ENCODE measurements at places on chromosomes 7 and 10.
A peak's percentile ranks its signal among the peaks of the same experiment; 100 is the strongest.

DNA sequence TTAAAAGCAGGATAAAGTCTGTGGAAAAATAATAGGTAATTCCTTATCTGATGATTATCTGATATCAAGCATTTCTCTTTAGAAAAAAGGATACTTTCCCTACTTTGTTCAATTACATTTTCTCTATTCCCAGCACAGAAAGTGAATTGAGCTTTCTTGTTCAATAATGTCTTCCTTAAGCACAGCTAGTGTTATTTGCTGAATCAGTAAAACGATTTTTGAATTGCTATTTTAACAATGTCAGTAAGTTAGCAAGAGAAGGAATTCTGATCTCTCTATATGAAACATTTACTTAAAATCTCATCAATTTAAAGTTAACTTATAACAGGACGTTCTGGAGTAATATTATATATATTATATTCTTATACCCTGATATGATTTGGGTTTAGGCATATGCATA is 337.2 kb upstream of the ANKRD30A start:
- DNase-seq: no peak

GRCh38 chr10:7544203-7544602 is 122.6 kb downstream of the ITIH5 start:
- no peak for DNase-seq

GRCh38 chr7:12839508-12840153 is 152.2 kb downstream of the ARL4A start:
- no peak for DNase-seq

GRCh38 chr10:77357611-77358310 is 279.8 kb downstream of the KCNMA1 start:
- no peak for DNase-seq

DNA sequence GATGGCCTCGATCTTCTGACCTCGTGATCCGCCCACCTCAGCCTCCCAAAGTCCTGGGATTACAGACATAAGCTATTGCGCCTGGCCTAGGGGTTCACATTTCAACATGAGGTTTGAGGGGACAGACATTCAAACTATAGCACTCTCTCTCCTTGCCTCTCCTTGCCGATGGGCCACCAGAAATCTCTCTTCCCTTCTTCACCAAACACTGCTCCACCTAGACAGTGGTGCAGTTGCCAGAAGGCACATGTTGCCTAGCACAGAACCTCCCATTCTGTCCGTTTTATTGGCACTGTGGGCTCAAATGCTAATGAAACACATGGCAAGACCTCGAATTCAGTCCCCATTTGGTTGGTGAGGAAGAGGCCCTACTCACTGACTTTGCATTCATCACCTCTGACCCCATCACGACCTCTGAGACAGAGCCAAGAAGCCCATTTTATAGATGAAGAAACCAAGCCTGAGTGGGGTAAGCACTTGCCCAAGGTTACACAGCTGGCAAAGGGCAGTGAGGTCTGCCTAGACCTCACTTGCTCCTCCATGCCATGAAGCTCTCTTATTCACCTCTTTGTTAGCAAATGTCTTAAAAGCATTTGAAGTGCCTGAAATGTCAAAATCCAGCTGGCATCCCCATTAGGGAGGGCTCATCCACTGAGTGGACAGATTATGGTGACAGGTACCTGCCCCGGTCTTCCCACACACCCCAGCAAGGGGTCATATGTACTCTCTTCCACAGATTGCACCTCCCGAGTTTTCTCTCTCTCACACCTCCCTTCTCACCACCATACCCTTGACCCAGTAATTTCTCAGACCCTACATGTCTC is 34.0 kb downstream of the GPRIN2 start:
- no peak for DNase-seq

GRCh38 chr10:4943821-4944220 is 19.4 kb upstream of the AKR1C1 start:
- no peak for DNase-seq

DNA sequence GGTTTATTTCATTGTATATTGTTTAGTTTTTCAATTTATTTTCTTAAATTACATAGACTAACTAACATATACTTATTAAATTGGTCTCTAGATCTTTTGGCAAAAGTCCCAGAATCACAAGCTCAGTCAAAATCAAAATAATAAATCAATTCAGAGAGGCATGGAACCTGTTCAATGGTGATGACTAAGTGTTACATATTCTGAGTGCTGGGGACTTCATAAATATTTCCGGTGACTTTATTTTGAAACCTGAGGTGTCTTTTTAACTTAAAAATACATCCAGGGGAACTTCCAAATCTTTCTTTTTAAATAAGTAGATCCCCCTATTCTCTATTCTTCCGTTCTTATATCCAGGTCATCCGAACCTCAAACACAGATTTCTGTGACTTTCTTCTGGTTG is 89.6 kb upstream of the ZNF804B start:
- no peak for DNase-seq

GRCh38 chr7:140653319-140654108 is 12.9 kb upstream of the DENND2A start:
- peak; percentile 49 for DNase-seq

GRCh38 chr10:114655671-114656070 is 2.4 kb downstream of the ABLIM1 start:
- no peak for DNase-seq

DNA sequence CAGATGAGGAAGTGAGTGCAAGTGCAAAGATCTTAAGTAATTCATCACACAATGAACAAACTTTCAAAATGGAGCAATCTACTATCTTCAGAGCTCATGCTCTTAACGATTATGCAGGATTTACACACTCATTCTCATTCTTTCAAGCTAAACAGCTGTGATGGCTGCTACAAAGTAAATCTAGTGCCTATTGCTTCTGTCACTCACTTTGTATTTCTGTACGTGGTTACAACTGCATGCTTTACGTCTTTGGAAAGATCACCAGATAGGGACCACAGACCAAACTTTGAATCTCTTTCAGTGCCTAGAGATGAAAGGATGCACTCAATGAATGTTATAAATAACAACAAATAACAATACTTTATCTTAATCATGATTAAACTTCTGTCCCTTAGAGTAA is 194.6 kb downstream of the MAGI2 start:
- no peak for DNase-seq

GRCh38 chr10:8187171-8187666 is 132.7 kb downstream of the GATA3 start:
- no peak for DNase-seq

DNA sequence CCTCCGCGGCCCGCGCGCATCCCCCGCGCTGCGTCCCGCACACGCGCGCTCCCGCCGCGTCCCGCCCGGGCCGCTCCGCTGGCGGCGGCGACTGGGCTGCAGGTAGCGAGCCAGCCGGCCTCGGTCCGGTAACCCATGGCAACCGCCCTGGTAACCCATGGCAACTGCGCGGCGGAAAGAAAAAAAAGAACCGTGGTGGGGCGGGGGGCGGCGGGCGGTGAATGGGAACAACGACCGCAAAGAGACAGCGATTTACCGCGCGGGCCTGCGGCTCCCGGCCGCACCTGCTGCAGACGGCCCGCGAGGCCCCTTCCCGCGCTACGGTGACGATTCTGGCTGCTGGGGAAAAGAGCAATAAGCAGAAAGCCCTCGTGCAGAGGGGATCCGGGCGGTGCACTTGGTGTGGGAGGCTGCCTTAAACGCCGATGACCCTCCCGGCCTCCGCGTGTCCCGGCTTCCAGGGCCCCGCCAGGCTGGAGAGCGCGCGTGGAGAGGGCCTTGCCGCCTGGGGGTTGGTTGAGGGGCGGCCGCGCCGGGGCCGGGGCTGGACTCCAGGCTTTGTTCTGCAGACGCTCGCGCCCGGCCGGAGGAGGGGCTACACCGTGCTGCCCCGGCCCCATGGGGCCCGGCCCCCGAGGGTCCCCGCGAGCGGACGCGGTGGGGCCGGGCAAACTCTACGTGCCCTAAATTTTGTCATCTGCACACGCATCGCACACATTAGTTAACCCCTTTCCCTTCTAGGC is 84.7 kb downstream of the SNX10 start:
- peak; percentile 54 for DNase-seq

GRCh38 chr10:108757946-108758345 is 1165.4 kb downstream of the XPNPEP1 start:
- DNase-seq: no peak

DNA sequence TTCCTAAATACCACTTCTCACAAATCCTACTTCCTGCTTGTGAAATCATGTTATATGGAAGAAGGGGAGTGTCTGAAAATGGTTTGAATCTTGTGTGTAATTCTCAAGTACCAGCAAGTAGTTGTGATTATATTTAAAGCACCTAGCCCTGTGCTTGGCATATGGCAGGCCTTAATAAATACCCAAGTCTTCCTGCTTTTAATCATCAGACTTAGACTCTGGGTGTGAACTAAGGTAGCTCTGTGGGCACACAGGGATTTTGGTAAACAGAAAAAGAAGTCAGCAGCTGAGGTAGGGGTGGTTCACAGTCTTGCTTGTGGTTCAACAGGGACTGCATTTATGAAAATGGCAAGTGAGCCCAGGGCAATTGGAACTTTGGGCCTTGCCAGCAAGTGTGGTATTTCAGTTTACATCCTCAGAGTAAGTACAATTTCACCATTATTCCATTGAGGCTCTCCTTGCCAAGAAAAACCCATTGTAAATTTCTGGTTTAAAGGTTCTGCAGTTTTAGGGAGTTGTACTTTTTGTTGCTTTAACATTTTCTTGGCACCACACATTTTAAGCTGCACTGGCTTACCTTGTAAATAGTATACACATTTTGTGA is 215.5 kb downstream of the AUTS2 start:
- no peak for DNase-seq

DNA sequence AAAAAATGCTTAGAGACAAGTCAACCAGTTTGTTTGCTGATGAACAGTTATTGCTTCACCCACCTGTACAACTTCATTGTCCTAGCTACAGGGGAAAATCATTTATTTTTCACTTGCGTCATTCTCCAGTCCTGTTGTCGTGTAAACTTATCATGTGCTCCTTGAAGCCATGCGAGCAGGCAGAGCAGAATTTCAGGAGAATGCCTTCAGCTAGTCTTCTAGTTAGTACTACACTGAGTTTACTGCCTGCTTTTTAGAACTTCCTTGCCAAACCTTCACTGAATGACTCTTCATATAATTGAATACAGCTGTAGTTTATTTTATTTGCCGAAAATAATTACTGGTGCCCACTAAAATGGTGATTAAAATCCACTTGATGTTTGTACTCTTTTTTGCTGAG is 15.6 kb downstream of the RPA3 start:
- no peak for DNase-seq

DNA sequence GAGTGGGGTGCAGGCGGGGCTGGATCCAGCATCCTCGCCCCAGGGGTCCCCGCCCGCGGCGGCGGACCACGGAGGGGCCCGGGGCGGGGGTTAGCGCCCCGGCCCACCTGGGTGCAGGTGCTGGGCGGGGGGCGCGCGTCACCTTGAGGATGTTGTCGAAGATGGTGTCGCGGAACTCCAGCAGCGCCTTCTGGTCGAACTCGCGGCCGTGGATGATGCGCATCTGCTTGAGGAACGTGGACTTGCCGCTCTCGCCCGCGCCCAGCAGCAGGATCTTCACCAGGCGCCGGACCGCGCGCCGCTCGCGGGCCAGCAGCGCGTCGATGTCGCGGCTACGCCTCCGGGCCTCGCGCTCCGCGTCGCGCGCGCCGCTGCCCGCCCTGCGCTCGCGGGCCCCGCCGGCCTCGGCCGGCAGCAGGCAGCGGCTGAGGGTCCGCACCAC is 376 bp downstream of the GNA12 start:
- DNase-seq: no peak

- no peak for DNase-seq
Observed at GRCh38 chr10:96646751-96647166, 59.9 kb upstream of the TM9SF3 start.

DNA sequence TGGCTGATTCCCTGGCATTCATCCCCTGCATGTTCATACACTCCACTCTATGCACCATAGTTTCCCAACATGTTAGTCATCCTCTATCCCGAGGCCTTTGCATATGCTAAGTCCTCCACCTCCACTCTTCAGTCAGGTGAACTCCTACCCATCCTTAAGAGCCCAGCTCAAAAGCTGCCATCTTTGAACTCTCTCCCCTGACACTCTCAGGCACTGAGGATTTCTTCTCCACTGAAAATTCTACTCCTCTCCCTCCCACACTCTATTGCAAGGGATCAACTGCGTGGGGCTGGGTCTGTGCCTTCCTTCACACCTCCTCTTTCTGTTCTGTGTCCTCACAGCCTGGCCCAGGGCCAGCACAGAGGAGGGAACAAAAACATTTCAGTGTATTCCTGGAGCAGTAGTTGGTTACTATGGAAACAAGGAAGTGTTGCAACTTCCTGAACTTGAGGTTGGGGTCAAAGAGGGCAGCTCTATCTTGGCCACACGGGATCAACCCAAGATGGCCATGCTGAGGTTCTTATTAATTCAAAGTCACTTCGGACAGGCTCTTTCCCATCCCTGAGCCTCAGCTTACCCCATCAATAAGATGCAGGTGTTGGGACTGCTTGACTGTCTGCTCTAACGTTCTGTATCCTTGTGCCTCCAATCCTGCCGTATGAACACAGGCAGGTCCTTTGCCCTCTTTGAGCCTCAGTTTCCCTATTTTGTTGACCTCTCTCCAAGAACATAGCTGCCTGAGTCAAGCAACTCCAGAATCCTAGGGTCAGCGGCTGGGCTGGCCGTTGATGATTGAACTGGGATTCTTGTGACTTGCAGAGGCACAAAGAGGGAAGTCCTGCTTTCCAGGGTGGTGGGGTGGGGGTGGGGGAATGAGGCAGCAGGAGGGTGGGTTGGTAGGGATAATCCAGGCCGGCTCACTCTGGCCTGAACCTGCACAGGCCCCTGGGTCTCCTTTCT is 15.5 kb downstream of the ZMIZ1 start:
- no peak for DNase-seq

DNA sequence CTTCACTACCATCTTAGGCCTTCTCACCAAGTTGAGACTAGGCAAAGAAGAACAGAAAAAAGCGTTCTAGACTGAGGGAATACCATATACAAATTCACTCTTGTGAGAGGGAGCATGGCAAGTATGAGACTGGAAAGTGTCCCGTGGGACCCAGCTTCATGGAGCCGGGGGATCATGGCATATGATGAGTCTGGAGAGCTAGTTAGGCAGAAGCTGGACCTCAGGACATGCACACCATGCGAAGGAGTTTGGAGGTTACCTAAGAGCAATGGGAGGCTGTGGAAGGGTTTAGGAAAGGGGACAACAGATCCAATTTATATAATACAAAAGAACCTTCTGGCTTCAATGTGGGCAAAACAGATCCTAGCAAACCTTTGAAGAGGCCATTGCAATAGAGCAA is 34.1 kb downstream of the STK17A start:
- no peak for DNase-seq

GRCh38 chr7:4143006-4143405 is 539.1 kb upstream of the FOXK1 start:
- DNase-seq: no peak

DNA sequence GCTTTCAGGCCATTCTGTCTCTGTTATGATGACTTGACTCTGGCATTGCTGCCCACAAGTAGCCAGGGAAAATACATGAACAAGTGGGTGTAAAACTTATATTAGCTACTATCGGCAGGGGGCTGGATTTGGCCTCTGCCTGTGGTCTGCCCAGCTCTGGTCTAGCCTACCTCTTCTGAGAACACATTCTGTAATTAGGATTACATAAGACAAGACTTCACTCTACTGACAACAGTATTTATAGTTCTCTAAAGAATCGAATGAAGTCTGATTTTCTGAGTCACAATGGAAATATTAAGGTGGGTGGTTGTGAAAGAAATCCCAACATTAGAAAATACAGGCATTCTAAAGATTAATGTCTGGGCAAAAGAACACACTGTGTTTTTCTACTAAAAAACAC is 55.5 kb downstream of the DLD start:
- DNase-seq: no peak

Data from NCI-H1930 (cell line).